Endothelial cell of coronary artery (primary cell): ENCODE measurements at places on chromosomes 2 and 18. TPM values are rescaled to one million over a fixed set of nuclear protein-coding genes. Genes with fewer than 3 reads are reported as not detected.

Gene POTEI
- 0.09 TPM in 2 replicates for total RNA-seq

Gene FHOD3
- 0.94 and 4.0 TPM in 2 replicates for total RNA-seq

Gene FLACC1
- 0.36 and 1.0 TPM in 2 replicates for total RNA-seq

Gene CAPN14
- total RNA-seq = under 0.01 and 0.09 TPM in 2 replicates

Gene GPR155
- 1.3 and 2.4 TPM in 2 replicates for total RNA-seq

Gene FOXI3
- not detected in 2 replicates for total RNA-seq

Gene SLC9A4
- not detected in 2 replicates for total RNA-seq
